ENCODE measurements at places on chromosomes 2 and 18.

- no peak for DNase-seq
Measured at GRCh38 chr2:167944825-167945659, 302.4 kb downstream of the STK39 start.

GRCh38 chr2:201931951-201932350 lies 101.7 kb upstream of the FZD7 start:
- no peak for DNase-seq

DNA sequence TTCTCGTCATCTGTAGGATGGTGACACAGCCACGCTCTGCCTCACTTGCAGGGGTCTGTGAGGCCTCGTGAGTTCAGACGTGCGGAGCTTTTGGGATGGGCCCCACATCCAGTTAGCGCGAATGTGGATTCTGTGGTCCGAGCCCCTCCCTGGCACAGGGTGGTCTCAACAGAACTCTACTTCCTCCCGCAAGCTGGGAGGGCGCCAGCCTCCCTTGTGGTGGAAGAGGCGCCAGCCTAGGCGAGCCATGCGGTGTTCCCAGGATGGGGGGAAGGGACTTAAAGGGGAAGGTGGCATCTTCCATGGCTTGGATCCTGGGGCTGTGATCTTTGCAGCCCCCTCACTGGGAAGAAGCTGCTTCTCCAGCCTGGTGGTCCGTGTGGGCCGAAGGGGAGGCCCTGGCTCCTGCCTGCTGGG lies 1.4 kb downstream of the SNORC start:
- DNase-seq, result no peak

GRCh38 chr2:192539306-192539705 lies 344.6 kb upstream of the TMEFF2 start:
- no peak for DNase-seq

GRCh38 chr2:86305915-86306254 lies 31.5 kb downstream of the REEP1 start:
- no peak for DNase-seq

DNA sequence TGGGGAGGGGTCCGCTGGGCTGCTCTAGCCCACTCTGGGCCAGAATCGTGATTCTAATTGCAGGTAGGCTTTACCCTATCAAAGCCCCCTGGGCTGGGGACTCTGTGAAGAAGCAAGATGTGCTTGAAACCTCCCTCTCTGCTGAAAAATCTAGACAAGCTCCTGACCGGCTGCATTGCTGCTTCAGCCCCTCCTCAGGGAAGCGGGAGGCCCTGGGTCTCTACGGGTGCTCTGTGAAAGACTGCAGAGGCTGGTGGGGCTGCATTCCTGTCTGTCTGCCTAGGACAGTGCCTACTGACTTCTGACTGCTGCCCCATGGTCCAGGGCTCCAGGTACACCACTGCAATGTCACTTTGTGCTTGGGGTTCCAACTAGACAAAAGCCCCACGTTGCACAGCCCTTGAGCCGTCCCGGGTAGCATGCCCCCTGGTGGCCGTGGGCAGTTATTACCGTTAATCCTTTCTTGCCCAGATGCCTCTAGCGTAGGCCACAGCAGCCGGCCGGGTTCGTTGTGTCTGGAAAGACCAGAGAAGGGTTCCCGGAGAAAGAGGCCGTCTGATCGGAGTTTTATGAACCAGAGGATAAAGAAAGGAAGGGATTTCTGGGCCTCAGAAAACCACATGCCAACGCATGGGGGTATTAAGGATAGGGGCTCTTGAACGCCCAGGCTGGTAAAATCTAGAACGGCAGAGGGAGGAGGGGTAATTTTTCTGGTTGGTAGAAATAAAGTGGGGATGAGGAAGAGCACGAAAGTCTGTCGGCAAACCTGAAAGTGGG lies 15.9 kb upstream of the C1QL2 start:
- peak; percentile 35 for DNase-seq

DNA sequence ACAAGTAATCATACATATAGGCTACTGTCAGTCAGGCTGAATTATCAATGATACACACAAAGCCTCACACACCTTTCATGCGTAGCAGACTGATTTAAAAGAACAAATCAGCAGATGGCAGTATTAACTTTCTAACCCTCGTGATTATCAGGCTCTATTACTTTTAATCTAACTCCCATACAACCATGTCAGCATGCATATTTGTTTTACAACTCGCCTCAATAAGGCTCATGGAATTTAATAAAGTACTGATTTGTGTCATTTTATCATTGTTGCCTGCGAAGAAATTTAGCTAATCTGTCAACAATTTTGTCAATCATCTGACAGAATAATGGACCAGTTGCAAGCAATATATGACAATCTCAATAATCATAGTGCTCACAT lies 82.8 kb downstream of the SLC25A12 start:
- no peak for DNase-seq

Measured in stimulated activated CD8-positive, alpha-beta memory T cell treated with anti-CD3 and anti-CD28 coated beads, Interleukin-15, amount 100 ng/mL, for 48 hours (primary cell).